Right cardiac atrium (tissue), 5 donors: ENCODE measurements at places on chromosomes 2 and 18. TPM values are rescaled to one million over a fixed set of nuclear protein-coding genes. Genes with fewer than 3 reads are reported as not detected.

DNA sequence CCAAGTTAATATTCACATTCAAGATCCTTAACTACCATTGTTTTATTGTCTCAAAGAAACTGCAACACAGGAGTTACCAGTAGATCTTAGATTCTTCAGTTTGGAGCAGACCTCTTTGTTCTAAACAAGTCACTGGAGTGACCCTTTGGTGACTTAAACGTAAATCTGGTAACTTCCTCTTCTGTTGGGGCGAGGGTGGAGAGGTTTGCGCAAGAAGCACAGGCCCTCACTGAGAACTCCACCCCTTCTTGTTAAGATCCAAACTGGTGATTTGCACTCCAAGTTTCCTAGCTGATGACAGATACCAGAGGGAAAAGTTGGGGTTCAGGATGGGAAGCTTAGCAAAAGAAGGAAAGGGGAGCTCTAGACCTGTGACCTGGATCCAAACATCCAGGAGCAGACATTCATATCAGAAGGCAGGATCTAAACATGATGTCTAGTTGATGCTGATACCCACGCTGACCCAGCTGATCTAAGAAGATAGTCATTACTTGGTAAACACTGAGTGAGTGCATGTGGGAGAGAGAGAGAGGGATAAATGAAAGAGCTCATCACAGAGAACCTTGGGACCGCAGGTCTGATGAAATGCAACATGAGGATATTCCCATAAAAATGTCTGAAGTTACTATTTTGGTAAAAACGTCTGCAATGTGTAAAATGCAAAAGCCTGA lies 256.0 kb downstream of the CDH20 start:
- DNase-seq: no peak

DNA sequence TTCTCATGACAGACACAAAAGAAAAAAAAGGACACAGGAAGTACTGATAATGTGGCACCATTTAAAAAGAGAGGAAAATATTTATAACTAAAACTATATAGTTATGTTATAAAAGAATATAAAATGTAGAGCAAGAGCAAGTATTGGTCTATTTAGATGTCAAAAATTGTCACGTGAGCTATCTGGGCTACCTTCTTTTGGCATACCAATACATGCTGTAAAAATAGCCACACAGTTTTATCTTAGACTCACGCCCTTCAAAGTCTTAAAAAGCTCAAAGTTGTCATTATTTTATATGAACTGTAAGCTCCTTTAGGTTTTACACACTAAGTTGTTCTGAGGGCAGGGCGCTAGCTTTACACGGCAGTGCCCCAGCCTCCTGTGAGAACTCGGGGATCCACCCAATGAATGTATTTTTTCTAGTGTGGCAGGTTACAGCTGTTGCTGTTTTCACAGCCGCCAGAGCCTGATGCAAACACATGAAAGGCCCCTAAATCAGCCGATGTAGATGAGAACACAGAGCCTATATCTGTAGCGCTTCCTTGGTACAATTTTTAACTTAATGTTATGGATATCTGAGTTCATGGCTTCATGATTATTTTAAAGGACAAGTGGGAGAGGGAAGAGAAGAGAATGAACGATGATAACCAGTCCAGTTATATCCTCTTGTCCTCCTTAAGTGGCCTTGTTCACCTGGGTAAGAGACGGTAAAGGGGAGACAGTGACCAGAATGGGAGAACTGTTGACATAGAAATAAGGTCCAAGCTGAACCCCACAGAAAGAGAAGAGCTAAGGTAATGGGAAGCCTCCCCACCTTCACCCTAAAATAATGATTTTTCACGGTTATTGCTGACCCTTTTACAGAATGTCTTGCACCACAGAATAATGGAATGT lies 130.8 kb downstream of the CACNB4 start:
- DNase-seq: no peak

GRCh38 chr2:109481599-109481998 lies 132.2 kb downstream of the SEPTIN10 start:
- DNase-seq: no peak

GRCh38 chr2:235864302-235864701 lies 303.9 kb downstream of the GBX2 start:
- no peak for DNase-seq

DNA sequence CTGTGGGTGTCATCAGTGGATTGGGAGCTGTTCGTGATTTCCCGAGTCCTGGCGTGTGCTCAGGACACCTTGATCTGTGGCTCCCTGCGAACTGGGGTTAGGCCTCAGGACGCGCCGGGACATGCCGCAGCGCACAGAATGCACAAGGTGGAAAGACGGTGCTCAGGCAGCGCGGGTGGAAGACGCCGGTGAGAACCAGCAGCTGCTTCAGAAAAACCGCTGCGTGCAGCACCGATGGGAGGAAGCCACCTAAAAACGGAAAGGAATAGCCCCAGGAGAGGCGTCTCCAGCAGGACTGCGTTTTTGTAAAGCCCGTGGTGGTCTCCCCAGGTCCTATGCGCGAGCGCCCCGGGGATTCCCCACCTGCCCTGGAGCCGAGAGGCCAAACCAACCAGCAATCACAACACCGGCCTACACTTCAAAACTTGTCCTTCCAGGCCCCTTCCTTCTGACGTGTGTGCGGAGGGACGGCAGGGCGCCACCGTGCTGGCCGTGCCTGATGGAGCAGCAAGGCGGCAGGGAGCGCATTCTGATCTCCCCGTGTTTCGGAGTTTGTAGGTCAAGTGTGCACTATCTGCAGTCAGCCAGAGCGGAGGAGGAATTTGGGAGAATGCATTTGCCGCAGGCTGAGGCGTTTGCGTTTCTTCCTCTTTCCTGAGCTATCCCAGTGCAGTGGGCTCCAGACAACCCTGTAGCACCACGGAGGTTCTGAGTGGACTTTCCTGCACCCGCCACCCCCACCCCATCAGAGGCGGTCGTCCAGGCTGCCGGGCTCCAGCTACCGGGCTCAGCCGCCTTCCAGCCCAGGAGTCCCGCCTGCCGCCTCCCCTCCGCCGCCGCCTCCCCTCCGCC lies 32.2 kb downstream of the RTP5 start:
- DNase-seq: no peak

- no peak for DNase-seq
These were observed 33.6 kb downstream of the SCTR start for GRCh38 chr2:119490653-119491195.

GRCh38 chr2:38722271-38723061 lies 28.7 kb downstream of the SRSF7 start:
- DNase-seq: no peak

GRCh38 chr2:47737-48136 lies 1.4 kb upstream of the FAM110C start:
- DNase-seq: no peak

DNA sequence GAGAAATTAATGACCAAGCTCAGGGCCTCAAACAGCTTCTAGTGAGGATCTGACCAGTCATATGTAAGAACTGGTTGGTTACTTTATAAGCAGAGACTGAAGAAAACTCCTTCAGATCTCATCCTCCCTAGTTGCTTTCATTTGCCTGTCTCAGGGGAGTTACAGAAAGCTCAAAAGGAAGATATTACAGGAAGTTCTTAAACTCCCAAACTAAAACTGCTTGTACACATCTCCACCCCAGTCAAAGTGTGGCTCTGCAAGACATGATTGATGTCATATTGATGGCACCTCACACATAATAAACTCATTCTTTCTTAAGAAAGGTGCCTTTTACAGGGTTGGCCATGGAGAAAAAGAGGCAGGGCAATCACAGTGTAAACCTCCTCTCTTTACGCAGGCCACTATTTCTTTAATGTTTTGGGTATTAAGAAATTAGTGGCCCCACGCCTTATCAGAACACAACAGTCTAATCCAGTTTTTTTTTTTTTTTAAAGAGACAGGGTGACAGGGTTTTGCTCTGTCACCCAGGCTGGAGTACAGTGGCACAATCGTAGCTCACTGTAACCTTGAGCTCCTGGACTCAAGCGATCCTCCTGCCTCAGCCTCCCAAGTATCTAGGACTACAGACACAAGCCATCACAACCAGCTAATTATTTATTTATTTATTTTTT lies 62.6 kb upstream of the STK17B start:
- no peak for DNase-seq

DNA sequence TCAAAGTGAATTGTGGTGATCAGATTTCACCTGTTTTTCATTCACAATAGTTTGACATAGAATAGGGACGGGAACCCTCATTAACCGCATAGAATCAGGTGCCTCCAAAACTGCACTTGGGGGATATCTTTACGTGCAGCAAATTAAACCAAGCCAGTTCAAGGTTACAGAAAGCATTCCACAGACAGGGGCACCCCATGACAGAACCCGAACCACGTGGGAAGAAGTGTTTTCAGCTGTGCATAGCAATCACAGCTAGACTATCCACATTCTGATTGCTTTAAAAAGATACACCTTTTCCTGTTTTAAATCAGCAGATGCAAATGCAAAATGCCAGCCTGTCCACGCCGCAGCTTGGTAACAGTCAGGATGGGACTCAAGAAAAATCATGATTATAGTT lies 205.8 kb downstream of the ANAPC1 start:
- no peak for DNase-seq

ATP6V1C2 gene
- total RNA-seq: not detected

DSC3 gene
- 0.14 TPM for total RNA-seq

PTPRN gene
- total RNA-seq: not detected

CAPN14 gene
- 0.08 TPM for total RNA-seq
